ENCODE measurements at places on chromosomes 1 and 21.

DNA sequence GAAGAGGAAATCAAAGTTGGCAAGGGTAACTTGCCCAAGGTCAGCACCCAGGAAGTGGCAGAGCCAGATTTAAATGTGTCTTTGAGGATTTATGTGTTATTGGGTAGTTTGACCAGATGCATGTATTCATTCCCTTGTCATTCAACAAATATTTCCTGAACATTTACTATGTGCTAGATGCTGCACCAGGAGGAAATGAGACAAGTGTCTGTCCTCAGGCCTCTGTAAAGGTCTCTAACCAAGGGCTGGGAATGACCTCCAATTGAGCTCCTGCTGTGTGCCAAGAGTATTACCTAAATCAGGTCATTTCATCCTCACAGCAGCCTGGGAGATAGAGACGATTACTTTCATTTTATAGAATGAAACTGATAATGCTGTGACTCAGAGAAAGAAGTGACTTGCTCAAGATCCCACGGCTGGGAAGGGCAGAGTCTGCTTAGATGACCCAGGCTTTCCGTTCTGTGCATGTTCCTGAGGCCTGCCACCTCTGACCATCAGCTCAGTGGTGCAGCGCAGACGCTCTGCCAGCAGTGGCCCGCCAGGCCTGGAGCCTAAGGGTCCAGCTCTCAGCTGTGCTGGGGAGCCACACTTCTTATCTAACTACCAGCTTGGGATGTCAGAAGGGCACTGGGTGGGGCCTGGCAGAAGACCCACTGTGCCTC lies 3.5 kb upstream of the TTC22 start:
- no peak for DNase-seq

DNA sequence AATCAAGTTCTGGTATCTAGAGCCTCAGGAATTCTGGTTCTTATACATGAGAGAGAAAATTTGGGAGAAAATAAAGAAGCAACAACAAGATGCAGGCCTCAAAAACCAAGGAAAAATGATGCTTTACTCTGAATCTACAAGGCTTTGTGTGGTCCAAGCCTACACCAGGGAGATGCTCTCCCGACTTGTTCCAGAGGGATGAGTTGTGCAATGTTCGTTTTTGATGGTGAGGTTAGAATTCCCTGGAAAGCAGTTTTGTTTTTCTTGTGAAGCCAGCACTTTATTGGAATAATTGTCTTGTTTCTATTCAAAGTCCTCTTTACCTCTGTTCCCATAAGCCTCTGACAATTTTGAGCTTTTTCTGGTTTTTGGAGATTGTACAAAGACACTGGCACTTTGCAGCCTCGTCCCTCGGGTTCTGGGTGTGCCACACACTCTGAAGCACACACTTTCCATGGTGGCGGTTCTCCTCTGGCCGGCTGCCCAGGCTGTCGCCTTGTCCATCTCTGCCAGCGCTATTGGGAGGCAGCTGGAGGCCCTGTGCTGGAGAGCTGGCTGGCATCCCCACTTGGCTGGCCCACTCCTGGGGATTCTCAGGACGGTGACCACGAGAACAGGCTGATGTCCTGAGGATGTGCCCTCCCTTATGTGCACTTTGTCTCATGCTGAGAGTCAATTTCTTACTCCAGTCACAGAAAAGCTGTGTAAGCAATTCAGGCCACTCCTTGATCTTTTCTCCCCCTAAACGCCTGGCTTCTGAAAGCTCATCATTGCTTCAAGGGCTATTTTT lies 70.2 kb downstream of the EDEM3 start:
- DNase-seq: no peak

DNA sequence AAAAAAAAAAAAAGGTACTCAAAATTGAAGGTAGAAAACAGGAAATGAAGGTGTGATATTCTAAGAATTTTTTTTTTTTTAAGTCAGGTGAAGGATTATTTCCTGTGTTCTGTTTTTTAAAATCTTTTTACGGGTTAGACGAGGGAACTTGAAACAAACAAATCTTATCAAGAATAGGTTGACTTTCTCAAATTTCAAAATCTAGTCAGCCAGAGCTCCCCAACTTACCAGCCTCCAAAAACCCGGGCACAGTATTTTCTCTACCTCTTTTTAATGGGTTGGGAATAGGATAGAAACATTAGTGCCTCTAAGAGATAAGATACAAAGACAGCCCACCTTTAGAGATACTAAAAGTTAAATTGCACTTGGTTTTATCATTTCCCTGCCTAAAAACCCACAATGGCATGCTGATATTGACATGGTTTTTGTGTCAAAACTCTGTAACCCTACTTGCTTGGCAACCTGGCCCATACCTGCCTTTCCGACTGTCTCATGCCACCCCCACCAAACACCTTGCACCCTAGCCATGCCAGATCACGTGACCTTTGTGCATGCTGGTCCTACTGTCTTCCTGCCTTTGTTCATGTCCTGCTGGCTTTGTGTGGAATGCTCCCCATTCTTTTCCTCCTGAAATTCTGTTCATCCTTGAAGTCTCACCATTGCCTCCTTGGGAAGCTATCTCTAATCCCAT lies 4.2 kb downstream of the RCAN3 start:
- no peak for DNase-seq

DNA sequence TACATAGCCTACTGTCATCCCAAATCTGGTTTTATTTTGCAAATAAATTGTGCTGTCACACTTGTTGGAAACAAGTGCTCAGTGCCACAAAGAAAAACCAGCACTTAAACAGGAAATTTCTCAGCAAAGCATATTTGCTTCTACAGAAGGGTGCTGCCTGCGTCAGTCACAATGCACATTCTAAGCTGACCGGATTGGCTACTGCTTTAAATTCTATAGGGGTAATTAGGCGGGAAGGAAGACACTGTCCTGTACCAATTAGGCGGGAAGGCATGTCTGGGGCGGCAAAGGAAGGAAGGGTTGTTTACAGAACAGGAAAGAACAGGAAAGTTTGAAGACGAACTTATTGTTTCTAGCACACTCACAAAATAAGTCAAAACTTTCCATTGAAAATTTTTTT lies 2.8 kb downstream of the IFI16 start:
- DNase-seq: peak; percentile 29

DNA sequence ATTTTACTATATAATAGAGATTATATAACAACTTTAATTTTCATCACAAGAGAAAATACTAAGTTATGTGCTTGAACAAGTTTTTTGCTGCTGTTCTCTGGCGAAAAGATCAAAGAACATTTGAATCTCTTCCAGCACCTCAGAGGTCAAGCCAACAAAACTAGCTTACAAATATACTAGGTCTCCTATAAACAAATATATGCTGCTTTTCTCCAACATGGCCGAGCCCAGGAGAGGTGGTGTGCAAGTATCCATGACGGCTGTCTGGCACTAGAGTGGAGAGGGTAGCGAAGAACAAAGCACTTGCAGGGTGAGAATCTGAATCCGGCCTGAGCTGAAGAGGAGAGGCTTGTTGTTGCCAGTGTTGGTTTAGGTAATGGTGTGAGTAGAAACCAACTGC lies 7.5 kb upstream of the FMO3 start:
- DNase-seq: no peak

GRCh38 chr1:194114288-194114687 lies 927.9 kb upstream of the B3GALT2 start:
- DNase-seq: no peak

DNA sequence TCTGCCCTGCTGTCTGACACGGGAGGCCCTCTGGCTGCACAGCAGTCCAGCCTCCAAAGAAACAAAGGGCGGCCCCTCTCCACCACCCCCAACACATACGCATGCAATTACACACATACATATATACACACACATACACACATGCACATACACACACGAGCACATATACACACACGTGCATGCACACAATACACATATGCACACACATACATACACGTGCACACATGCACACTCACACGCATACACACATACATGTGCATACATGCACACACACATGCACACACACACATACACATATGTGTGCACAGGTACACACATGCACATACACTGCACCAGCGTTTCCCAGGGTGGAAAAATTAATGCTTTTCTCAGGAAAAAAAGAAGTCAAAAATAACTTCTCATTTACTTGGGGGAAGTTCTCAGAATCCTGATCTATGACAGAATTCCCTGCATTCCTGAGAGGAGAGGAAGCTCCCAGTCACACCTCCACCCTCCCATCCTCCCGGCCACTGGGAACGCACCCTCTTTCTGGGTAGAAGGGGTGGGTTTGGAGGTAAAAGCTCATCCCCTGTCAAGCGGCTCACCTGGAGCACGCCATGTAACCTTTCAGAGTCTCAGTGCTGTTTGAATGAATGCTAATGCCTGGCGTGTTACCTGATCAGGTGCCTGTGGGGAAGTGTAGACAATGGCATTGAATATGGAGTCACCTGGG lies 33.1 kb upstream of the KLHDC7A start:
- no peak for DNase-seq

DNA sequence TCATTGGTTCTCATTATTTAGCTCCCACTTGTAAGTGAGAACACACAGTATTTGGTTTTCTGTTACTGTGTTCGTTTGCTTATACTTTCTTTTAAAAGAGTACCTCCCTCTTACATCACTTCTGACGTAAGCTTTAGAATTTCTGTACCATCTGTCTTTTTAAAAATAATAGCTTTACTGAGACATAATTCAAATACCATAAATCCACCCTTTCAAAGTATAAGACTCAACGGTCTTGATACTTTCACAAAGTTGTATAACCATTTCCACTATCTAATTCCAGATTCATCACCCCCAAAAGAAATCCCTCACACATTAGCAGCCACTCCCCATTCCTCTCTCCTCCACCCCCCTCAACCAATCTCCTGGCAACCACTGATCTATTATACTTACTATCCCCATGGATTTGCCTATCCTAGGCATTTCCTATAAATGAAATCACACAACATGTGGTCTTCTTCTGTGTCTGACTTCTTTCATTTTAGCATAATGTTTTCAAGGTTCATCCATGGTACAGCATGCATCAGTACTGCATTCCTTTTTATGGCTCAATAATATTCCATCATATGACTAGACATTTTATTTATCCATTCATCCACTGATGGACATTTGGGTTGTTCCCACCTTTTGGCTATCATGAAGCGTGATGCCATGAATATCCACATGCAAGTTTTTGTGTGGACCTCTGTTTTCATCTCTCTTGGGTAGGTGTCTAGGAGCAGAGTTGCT lies 104.7 kb downstream of the HLCS start:
- no peak for DNase-seq

DNA sequence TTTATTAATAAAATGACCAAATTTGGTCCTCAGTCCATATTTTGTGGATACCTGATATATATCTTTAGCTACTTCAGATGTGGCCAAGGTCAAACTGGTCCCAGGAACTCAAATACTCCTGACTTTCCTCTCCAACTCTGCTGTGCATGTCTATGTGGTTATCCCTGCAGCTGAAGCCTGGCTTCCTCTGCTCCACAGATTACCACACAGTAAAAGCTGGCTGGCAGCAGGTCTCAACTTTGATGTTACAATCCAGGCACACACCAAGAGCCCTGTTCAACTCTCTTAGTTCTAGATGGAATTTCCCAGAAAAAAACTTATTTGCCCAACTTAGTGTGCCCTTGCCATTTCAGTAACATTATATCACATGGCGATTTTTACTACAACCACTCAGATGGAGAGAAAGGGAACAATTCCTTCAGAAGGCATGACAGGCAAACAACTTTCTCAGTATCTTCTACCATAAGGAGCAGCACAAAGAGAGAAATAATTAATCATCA lies 479.5 kb downstream of the PLPP3 start:
- no peak for DNase-seq

Measured in activated CD4-positive, alpha-beta T cell treated with anti-CD3 and anti-CD28 coated beads, Interleukin-2, amount 50 U/mL, for 1 hour (primary cell).